Activated T-helper 1 cell treated with anti-CD3 and anti-CD28 coated beads, Interleukin-12 subunit alpha, Interleukin-12 subunit beta, Interleukin-2, Interleukin-4 antibody, amounts not matched to agents 30 ng/mL and 10 ng/mL and 1 ng/mL, durations not matched to agents 14 hours and 24 hours and 36 hours (primary cell): ENCODE measurements at places on chromosomes 1 and 21. TPM values are rescaled to one million over a fixed set of nuclear protein-coding genes. Genes with fewer than 3 reads are reported as not detected.

Gene CR1L
- not detected in 2 replicates for total RNA-seq

Gene MMEL1
- 0.86 and 1.0 TPM in 2 replicates for total RNA-seq

Gene PCP4
- not detected in 2 replicates for total RNA-seq

Gene SPRR3
- not detected in 2 replicates for total RNA-seq

Gene HCRTR1
- total RNA-seq = not detected in 2 replicates

Gene SPSB1
- total RNA-seq = 8.9 and 10.0 TPM in 2 replicates

Gene TMEM200B
- 0.47 and 0.56 TPM in 2 replicates for total RNA-seq

Gene OLFML3
- total RNA-seq = 0.10 TPM in 2 replicates

Gene OR2L3
- not detected in 2 replicates for total RNA-seq

Gene DISP1
- 1.0 and 1.2 TPM in 2 replicates for total RNA-seq

Gene CCDC30
- total RNA-seq = 1.0 and 1.9 TPM in 2 replicates

Gene FAM177B
- 0.49 TPM in 1 of 2 replicates, not detected in the other for total RNA-seq

Gene NMNAT2
- total RNA-seq = not detected in 2 replicates

Gene NLRP3
- total RNA-seq = 0.12 TPM in 1 of 2 replicates, not detected in the other

Gene CTSS
- 31.7 and 34.2 TPM in 2 replicates for total RNA-seq

Gene SLC2A5
- 0.05 TPM in 1 of 2 replicates, not detected in the other for total RNA-seq

Gene FGR
- total RNA-seq = 0.21 and 0.27 TPM in 2 replicates

Gene GPR37L1
- total RNA-seq = not detected in 2 replicates

Gene IGSF21
- not detected in 2 replicates for total RNA-seq

Gene LCE1E
- not detected in 2 replicates for total RNA-seq

Gene UBASH3A
- 69.1 and 70.8 TPM in 2 replicates for total RNA-seq

Gene FCRL2
- not detected in 2 replicates for total RNA-seq
